SW480 (cell line): ENCODE measurements at places on chromosomes 6 and 20.

GRCh38 chr6:153842491-153842890 lies 196.5 kb upstream of the OPRM1 start:
- no peak for DNase-seq

DNA sequence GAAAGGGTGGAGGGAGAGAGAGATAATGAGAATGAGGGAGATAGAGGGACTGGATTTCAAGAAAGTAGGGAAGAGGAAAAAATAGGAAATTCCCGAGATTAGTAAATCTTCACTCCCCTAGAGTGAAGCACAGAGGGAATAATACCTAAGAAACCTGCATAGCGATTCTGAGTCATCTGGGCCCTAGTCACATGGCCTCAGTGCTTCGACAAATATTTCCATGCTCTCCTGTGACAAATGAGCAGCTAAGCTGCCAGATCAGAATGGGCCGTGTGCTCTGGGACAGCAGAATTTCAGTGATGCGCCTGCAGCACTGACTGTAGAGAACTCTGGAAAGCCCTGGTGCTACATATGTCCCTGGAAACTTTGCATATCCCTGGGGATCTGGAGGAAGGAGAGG lies 48.6 kb upstream of the GRIK2 start:
- DNase-seq, result no peak

- no peak for DNase-seq
Observed at GRCh38 chr6:56334937-56335336, 87.6 kb upstream of the COL21A1 start.

- DNase-seq, result no peak
Observed at GRCh38 chr6:93021235-93021915, 398.0 kb downstream of the EPHA7 start.

DNA sequence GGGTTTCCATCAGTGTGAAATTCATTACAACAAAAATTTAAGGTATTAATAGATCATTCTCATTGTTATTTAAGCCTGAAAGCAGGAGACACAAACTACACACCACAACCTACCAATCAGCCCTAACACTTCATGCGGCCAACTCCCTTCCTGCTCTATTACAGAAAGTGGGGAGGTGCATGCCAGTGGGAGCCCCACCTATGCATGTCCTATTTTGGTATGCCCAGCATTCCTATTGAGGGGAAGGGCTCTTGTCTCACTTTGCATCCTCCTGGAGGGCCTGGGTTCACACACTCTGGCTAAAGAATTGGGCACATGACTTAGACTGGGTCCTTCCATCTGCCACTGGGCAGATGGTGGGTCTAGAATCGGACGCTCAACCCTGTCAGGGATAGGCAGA lies 450.0 kb downstream of the PTPRT start:
- DNase-seq, result no peak

- no peak for DNase-seq
Observed at GRCh38 chr6:164528539-164528938, 780.9 kb downstream of the C6orf118 start.

- no peak for DNase-seq
Observed at GRCh38 chr20:32070690-32071213, 18.7 kb downstream of the HCK start.
